Vein endothelial cell (primary cell): ENCODE measurements at places on chromosomes 11 and 22. TPM values are rescaled to one million over a fixed set of nuclear protein-coding genes. Genes with fewer than 3 reads are reported as not detected.

The OR4C16 gene
- total RNA-seq = not detected in 2 replicates

The SLC43A3 gene
- total RNA-seq = 107 and 123 TPM in 2 replicates

The IL18 gene
- total RNA-seq = 0.19 TPM in 1 of 2 replicates, not detected in the other

The FGF3 gene
- total RNA-seq = not detected in 2 replicates

The ARHGAP20 gene
- total RNA-seq = 0.98 and 2.7 TPM in 2 replicates

The OR5AN1 gene
- not detected in 2 replicates for total RNA-seq
